Colonic mucosa (tissue), 4 donors: ENCODE measurements at places on chromosomes 6 and 20. TPM values are rescaled to one million over a fixed set of nuclear protein-coding genes. Genes with fewer than 3 reads are reported as not detected.

Gene CST2
- total RNA-seq, result not detected

- no peaks in the 10 kb centered on the region for H3K4me1 ChIP-seq
- H3K36me3 ChIP-seq, result no peaks in the 10 kb centered on the region
- H3K27ac ChIP-seq, result no peak overlapping the region
- H3K4me3 ChIP-seq, result no peak overlapping the region
- no peaks in the 10 kb centered on the region for H3K27me3 ChIP-seq
Observed at GRCh38 chr6:1494671-1495070, 105.3 kb downstream of the FOXF2 start.

GRCh38 chr20:52269321-52269720 lies 77.7 kb upstream of the ZFP64 start:
- H3K4me3 ChIP-seq, result no peak overlapping the region
- H3K36me3 ChIP-seq, result no peaks in the 10 kb centered on the region

Gene VWA7
- 10.1 TPM for total RNA-seq

DNA sequence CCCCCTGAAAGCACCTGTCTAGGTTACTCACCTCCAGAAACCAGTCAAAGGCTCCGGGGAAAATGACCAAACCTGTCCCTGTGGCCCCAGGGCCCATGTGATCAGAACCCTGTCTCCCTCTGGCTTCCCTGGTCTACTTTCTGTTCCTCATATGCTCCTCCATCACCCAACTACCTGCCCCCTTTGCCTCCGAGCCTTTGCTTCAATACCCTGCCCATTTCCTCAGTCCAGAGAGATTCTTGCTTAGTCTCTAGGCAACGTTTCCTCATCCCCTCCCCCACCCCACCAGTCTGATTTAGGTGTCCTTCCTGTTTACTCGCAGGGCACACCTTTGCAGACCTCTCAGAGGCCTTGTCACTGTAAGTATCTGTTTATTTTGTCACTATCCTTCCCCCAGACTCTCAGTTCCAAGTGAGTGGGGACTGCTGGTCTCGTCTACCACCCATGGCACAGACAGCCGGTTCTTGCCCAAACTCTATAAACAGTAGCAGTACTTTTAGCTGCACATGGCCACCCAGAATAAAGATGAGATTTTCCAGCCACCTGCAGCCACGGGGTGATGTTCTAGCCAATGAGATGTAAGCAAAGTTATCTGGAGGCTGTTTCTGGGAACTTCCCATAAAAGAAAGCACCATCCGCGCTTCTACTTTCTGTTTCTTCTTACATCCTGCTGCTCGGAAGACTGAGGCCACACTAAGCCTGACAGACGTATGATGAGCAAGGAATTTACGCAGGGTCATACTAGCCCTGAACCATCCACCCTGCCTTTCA lies 13.3 kb downstream of the ELOVL5 start:
- no peaks in the 10 kb centered on the region for H3K4me1 ChIP-seq
- peak overlapping the region; percentile 60 for H3K27ac ChIP-seq
- H3K36me3 ChIP-seq, result no peaks in the 10 kb centered on the region
- DNase-seq, result peak; percentile 40
- H3K4me3 ChIP-seq, result no peak overlapping the region
